Activated CD8-positive, alpha-beta T cell treated with anti-CD3 and anti-CD28 coated beads for 36 hours (primary cell): ENCODE measurements at places on chromosomes 6 and 20. TPM values are rescaled to one million over a fixed set of nuclear protein-coding genes. Genes with fewer than 3 reads are reported as not detected.

Gene CNBD2
- total RNA-seq, result 4.9 TPM

Gene MAK
- 0.32 TPM for total RNA-seq

Gene GFRAL
- not detected for total RNA-seq

Gene CST2
- total RNA-seq, result not detected

Gene CDK19
- 13.1 TPM for total RNA-seq

Gene SLC16A10
- 11.5 TPM for total RNA-seq

Gene KCNK16
- total RNA-seq, result not detected

DNA sequence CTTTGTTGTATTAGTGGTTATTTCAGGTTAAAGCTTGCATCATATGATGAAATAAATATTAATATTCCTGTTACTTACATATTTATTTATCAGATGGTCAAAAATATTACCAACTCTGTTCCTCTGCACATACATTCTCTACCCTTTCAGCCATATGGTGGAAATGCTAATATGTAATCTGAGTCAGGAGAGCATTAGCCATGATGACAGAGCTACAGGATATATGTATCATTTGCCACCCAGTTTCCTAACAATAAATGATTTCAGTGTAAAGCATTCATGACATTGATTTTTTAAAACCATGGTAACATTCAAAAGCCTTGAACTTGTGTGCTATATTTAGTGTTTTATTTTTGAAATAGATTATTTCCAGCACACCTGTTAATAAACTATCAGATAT, 16.6 kb downstream of the POPDC3 start:
- no peak for DNase-seq

GRCh38 chr6:96675597-96675996, 112.7 kb downstream of the FHL5 start:
- DNase-seq, result no peak

GRCh38 chr20:2408111-2408510, 27.4 kb downstream of the TGM6 start:
- DNase-seq, result no peak
